ENCODE measurements at places on chromosomes 12 and 14.
A peak's percentile ranks its signal among the peaks of the same experiment; 100 is the strongest.

- no peak for DNase-seq
These were observed 21.8 kb upstream of the BCDIN3D start for GRCh38 chr12:49864798-49865090.

- DNase-seq = no peak
These were observed 1.9 kb downstream of the RTL1 start for GRCh38 chr14:100901391-100902183.

GRCh38 chr14:104776961-104777807, 18.4 kb downstream of the AKT1 start:
- no peak for DNase-seq

- DNase-seq = no peak
These were observed 12.0 kb downstream of the IGF1 start for GRCh38 chr12:102468261-102468915.

DNA sequence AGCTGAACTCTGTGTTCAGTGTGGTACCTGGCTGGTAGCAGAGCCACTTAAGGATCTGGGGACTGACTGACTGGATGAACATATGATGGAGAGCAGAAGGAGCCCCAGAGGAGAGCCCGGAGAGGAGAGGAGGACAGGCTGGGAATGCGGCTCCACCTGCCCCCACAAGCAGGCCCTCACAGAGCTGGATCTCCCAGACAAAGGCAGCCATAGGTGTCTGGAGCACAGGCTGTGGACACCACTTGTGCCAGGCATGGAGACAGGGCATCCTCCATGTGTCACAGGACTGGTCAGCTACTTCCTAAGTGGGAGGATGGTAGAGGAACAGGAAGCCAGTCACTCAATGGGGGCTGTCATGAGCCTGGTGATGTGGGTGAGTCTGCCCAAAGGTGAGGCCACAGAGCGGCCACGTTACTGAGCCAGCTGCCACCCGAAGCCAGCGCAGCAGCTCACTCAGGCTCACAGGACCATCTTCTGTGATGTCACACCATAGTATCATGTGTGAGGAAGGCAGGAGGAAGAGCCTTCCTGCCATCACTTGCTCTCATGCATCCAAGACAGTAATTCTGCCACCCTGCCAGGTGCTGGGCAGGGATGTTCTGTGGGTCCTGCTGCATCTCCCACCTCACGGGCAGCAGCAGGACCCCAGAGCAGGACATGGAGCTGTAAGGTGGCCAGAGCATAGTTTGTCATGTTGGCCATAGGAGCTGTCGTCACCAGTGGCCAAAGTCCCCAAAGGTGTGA, 72.1 kb downstream of the PRIMA1 start:
- peak; percentile 18 for DNase-seq

- DNase-seq = no peak
These were observed 155.8 kb upstream of the FKBP4 start for GRCh38 chr12:2639020-2639298.

All from suppressor macrophage treated with lipopolysaccharide for 4 hours (primary cell).